Right atrium auricular region (tissue), 2 donors: ENCODE measurements at places on chromosomes 12 and 14. TPM values are rescaled to one million over a fixed set of nuclear protein-coding genes. Genes with fewer than 3 reads are reported as not detected.

DNA sequence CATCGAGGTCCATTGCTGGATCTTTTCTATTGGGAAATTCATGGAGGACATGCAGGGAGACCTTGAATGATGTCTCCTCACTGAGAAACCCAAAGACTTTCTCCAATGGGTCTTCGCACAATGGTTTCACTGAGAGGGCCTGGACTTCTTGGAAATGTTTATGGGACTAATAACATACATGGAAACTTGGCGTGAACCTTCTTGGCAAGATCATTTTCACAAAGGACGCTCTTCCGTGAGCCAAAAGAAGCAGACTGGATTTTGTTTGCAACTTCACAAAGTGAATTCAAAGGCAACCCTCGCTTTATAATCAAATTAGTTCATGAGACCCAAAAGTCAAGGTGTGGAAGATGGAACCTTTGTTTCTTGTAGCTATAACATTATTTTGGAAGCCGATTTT, 154.4 kb downstream of the TMEM132C start:
- no peaks in the 10 kb centered on the region for H3K4me1 ChIP-seq
- DNase-seq, result no peak
- H3K27ac ChIP-seq, result no peak overlapping the region
- H3K27me3 ChIP-seq, result no peaks in the 10 kb centered on the region
- no peaks in the 10 kb centered on the region for H3K36me3 ChIP-seq

DNA sequence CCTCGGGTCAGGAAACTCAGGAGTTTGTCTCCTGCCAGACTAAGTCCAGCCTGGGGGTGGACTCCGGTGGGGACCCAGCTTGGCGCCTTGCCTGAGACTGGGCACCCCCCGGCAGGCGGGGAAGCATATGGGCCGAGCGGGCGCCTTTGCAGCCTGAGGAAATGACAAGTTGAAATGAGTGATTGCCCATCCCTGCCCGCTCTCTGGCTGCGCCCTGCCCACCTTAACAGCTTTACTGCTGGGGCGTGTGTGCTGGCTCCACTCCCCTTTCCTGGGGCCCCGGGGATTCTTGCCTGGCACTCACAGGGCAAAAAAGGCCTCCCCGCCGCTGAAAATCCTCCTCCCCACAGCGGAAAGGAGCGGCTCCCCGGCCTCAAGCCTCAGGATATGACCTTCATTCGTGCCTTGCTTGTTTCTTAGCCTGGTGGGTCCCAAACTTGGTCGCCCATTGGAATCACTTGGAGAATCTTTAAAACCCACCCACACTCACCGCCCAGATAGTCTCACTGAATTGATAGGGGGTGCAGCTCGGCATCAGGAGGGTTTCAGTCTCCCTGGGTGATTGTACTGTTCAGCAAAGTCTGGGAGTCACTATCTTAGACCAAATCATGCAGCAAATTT, 1.5 kb downstream of the RFLNA start:
- no peak for DNase-seq
- H3K4me3 ChIP-seq, result no peak overlapping the region
- no peaks in the 10 kb centered on the region for H3K36me3 ChIP-seq
- H3K27me3 ChIP-seq, result no peaks in the 10 kb centered on the region
- H3K4me1 ChIP-seq, result peaks cover 19% of the 10 kb centered on the region

- H3K27me3 ChIP-seq, result no peaks in the 10 kb centered on the region
- H3K4me1 ChIP-seq, result peaks cover 6% of the 10 kb centered on the region
- peaks cover 29% of the 10 kb centered on the region for H3K36me3 ChIP-seq
- peak overlapping the region; percentile 23 for H3K27ac ChIP-seq
Observed at GRCh38 chr12:50690925-50691324, 73.0 kb upstream of the ATF1 start.

DNA sequence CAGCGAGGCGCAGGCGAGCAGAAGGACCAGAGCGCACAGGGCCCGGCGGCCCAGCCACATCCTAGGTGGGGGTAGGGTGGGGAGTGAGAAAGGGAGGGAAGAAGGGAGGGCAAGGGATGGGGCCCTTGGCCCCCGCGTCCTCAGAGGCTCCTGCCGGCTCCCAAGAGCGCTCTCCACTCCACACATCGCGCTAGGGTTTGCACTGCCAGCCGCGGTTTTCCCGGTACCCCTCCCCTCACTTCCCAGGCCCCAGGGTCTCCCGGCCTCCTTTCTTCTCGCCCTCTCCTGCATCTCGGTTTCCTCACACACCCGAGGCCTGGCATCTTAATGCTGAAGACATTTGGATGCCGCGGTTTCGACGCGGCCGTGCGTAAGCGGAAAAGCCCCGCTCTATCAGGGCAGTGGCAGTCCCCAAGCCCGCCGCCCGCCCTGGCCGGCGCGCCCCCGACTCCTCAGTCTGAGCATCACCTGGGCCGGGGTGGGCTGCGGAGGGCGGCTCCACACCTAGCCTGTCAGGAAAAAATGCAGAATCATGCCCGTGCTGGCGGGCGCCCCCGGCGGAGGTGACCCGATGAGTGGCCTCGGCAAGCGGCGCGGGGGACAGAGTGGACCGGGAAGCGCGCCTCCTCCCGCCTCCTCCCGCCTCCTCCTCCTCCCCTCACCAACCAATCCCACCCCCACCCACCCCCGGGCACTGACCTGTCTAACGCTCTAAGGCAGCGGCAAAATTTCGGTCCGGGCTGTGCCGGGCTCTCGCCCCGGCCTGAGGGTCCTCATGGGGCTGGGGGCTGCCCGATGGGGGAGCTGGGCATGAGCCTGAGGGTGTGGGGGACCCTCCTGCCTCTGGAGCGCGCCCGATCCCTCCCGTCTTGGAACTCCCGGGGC, 686 bp downstream of the B4GALNT1 start:
- no peaks in the 10 kb centered on the region for H3K36me3 ChIP-seq
- peaks cover 30% of the 10 kb centered on the region for H3K4me1 ChIP-seq
- no peak overlapping the region for H3K27ac ChIP-seq
- peaks cover 3% of the 10 kb centered on the region for H3K27me3 ChIP-seq

- no peak overlapping the region for H3K27ac ChIP-seq
- H3K27me3 ChIP-seq, result no peaks in the 10 kb centered on the region
- H3K36me3 ChIP-seq, result no peaks in the 10 kb centered on the region
- H3K4me1 ChIP-seq, result no peaks in the 10 kb centered on the region
- DNase-seq, result no peak
- H3K4me3 ChIP-seq, result no peak overlapping the region
Observed at GRCh38 chr12:92338671-92339070, 193.0 kb upstream of the BTG1 start.

DNA sequence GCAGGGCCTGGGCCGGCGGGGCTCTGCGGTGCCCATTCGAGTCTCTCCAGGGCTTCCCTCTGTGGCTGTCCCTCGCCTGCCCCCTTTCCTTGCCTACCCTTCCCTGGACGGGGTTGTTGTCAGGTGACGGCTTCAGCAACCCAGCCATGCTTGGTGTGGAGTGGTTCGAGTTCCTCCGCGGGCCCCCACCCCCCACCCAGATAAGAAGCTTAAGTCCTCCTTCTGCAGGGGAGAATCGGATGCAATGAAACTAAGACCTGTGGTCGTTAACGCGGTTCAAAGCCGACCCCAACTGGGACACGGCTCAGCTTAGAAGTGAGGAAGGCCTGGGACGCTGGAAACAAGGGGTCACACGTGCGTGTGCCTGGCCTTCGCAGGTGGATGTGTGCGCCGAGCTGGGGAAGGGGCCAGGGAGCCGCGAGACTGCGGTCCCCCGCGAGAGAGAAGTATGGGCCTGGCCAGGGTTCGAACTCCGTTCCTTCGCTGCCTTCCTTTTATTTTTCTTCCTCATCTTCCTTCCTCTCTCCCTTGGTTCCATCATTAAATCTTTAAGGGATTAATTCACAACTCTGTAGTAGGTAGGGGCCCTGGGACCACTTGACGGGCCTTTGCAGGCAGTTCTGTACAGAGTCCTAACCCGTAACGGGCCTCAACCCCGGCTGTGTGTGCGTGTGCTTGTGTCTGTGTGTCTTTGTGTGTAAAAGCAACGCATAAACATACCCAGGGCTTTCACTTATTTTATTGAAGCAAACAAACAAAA, 3.5 kb downstream of the TTC6 start:
- DNase-seq, result no peak
- H3K27me3 ChIP-seq, result peaks cover 47% of the 10 kb centered on the region
- H3K27ac ChIP-seq, result no peak overlapping the region
- H3K4me3 ChIP-seq, result no peak overlapping the region

GRCh38 chr14:101957406-101958234, 6.8 kb upstream of the DYNC1H1 start:
- DNase-seq, result no peak
- H3K4me3 ChIP-seq, result no peak overlapping the region
- no peaks in the 10 kb centered on the region for H3K27me3 ChIP-seq
- H3K4me1 ChIP-seq, result peaks cover 10% of the 10 kb centered on the region

SERPINA4 gene
- not detected for total RNA-seq

TPH2 gene
- total RNA-seq, result not detected

PPP1R1A gene
- total RNA-seq, result 111 TPM

SLC7A7 gene
- 28.5 TPM for total RNA-seq

RTL1 gene
- not detected for total RNA-seq

TSHR gene
- total RNA-seq, result not detected
